ENCODE measurements at places on chromosomes 1 and 21.

DNA sequence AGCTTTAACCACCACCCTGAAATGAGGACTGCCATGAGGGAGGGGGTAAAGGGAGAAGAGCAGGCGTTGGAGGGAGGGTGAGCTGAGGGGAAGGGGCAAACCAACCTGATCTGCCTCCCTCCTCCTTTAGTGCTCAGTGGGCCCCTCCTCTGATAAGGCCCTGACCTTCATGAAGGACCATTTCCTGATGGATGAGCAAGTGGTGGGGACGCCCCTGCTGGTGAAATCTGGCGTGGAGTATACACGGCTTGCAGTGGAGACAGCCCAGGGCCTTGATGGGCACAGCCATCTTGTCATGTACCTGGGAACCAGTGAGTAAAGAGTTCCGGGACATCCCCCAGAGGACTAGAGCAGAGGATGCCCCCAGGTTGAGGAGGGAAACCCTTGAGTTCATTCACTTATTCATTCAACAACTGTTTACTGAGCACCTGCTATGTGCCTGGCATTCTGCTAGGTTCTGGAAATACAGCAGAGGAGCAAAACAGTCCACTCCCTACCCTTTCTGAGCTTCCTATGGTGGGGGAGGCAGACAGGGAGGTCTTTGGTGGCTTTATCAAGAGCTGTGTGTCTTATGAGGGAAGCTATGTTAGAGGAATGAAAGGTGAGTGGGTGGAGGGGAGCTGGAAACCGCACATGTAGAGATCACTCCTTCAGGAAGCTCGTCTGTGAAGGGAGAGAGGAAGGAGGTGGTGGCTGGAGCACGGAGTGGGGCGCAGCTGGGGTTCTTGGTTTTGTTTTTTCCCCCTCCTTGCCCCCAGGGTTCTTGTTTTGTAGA, 19.5 kb downstream of the SEMA4A start:
- DNase-seq = no peak

DNA sequence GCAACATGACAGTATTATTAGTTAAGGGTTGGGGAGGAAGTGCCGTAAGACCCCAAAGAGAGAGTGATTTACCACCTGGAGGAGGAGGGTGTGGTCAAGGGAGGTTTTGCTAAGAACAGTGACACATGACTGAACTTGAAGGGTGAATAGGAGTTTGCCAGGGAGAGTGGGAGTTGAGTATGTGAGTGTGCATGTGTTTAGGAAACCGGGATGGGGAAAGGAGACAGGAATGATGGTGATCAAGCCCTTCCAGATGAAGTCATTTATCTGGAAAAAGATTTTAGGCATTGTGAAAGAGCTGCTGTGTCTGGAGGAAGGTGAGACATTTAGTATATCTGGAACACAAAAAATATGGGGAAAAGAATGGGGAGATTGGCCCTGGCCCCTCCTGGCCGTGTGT, 28.1 kb upstream of the IL10 start:
- DNase-seq = no peak

- no peak for DNase-seq
These were observed 42.0 kb downstream of the SDC3 start for GRCh38 chr1:30866594-30866993.

- DNase-seq = no peak
These were observed 288.7 kb downstream of the SPATA17 start for GRCh38 chr1:217919683-217920388.

DNA sequence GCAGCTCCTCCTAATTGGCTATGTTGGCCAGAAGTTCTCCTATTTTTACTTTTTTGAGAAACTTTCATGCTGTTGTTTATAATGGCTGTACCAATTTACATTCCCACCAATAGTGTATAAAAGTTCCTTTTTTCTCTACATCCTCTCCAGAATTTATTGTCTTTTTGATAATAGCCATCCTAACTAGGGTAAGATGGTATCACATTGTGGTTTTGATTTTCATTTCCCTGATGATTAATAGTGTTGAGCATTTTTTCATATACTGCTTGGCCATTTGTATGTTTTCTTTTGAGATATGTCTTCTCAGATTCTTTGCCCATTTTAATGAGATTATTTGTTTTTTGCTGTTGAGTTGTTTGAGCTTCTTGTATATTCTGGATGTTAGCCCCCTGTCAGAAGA, 46.8 kb downstream of the NTMT2 start:
- no peak for DNase-seq

DNA sequence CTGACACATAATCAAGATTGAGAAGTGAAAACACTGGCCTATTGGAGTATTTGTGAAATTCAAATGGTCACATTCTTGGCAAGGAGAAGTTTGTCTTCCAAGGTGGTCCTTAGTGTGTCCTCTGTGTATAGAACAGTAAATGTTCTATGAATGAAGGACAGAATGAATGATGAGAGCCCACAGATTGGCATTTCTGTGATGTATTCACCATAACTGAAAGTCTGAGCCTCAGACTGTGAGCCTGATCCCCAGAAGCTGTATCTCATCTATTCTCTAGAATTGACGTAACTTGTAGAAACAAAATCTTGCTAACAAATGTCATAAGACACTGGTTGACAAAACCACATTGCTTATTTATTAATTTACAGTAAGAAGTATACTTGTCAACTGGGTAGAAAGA, 111.5 kb upstream of the ETV3 start:
- DNase-seq = no peak
